Cortex of kidney (tissue), 1 donor: ENCODE measurements at places on chromosomes 1 and 21.

DNA sequence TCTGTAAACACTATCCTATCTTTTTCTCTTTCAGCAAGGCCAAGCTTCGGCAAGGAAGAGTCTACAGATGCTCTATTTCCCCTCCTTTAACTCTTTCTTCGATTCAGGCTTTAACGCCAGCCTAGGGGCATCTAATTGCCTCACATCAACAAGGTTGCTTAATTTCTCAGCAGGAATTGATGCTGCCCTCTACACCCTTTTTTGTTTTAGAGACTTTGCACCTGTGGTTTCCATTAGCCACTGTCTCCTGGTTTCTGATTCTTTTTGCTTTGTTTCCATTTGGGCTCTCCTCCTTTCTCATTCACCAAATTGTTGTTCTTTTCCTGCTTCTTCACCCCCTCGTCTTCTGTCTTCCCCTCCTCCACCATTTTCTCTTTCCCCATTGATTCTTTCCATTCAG lies 202.4 kb upstream of the HMCN1 start:
- no peak for DNase-seq

DNA sequence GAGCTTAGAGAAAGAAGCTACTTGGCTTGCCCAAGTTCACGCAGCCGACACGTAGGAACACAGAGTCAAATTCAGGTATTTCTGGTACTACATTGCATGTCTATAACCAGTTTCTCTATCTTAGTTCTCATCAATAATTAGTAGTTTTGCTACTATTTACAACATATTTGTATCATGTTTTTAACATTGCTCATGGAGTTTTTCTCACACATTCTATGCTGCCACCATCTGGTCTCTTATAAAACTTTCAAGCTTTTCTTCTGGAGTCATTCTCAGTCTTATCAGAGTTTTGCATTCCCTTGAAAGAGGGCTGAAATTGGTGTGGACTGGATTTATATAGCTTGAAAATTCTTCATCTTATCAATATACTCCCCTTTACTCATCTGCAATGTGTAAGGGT lies 118.8 kb upstream of the PALMD start:
- DNase-seq, result no peak

- no peak for DNase-seq
Measured at GRCh38 chr1:9901148-9902059, 8.7 kb downstream of the CTNNBIP1 start.

- DNase-seq, result no peak
Measured at GRCh38 chr1:54421101-54421504, 14.9 kb upstream of the SSBP3 start.

- no peak for DNase-seq
Measured at GRCh38 chr1:154710106-154710505, 102.1 kb upstream of the ADAR start.

DNA sequence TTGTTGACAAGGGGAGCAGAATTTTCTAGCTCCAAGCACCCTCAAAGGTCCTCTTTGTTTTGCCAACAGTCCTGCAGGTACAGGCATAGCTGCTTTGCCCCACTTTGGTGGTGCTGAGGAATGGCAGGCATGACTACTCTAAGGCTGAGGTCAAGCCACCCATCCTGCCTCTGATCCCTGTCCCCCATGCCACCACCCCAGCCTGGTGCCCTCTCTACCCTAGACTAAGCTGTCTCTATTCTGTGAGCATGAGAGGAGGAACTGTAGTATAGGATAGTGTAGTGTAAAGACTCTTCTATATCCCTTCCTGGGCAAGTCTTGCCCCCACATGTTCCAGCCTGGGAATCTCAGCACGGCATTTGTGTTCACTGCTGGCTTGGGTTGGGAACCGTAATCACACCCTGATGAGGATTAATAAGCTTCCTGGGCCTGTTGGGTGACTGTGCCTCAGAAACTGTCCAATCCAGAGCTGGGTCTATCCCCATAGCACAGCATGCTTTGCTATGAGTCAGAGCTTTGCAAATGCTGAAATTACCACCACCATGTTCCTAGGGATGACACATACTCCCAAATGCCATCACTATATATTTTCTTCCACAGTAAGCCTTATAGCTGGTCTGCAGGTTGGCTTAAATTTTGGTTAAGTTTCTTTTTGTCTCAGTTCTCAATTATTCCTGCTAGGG lies 105.7 kb upstream of the PPP2R5A start:
- no peak for DNase-seq

DNA sequence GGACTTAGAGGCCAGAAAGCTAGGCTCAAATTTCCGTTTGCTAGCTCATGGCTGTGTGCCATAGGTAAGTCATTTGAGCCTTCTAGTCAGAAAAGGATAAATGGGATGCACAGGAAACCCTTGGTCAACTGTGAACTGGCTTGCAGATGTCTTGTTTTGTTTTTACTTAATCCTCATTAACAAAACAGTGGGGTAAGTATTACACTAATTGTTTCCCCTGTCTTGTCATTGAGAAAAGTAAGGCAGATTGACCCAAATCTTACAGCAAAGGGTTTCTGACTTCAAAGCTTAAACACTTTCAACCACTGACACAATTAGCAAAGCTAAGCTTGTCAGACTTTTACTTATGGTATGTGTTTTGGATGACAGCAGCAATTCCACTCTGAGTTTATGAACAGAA lies 291.3 kb downstream of the NTNG1 start:
- no peak for DNase-seq

- no peak for DNase-seq
Measured at GRCh38 chr1:200869753-200870391, 2.9 kb upstream of the GPR25 start.

GRCh38 chr1:20059847-20060246 lies 10.1 kb upstream of the PLA2G5 start:
- DNase-seq, result no peak
